ENCODE measurements at places on chromosomes 4 and X.

DNA sequence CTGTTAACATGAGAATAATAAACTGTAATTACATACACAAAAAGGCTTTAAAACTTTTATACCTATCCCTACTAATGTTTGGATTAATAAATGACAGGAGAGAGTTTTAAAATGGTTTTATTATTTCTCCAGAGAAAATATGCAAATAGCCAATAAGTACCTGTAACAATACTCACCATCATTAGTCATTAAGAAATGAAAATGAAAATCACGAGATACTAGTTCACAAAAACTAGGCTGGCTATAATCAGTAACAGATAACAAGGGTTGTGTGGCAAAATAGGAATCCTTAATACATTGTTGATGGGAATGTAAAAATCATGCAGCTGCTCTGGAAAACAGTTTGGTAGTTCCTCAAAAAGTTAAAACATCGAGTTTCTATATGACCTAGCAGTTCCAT is 25.2 kb upstream of the AP1AR start:
- DNase-seq: no peak

- peak; percentile 2 for DNase-seq
These were observed 14.7 kb upstream of the CT55 start for GRCh38 chrX:135185795-135186443.

GRCh38 chrX:153696100-153696499 is 8.4 kb downstream of the SLC6A8 start:
- DNase-seq: no peak

GRCh38 chr4:14877246-14878225 is 124.7 kb upstream of the CPEB2 start:
- DNase-seq: no peak

DNA sequence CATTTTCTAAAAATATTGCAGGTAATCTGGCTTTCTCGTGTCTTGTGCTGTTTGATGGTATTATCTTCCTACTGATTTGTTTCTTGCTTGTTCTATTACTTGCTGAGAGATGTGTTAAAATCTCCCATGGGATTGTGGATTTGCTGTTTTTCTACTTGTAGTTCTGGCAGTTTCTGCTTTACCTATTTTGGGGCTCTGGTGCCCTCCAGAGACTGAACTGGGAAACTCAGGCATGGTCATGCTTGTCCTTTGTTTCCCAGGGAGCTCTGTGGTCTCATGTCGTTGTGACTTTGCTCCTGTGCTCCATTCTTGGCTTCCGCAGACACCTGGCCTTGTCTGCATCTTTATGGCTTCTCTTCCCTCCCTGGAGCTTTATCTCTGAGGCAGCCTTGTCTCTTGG is 39.5 kb downstream of the NSD2 start:
- DNase-seq: no peak

DNA sequence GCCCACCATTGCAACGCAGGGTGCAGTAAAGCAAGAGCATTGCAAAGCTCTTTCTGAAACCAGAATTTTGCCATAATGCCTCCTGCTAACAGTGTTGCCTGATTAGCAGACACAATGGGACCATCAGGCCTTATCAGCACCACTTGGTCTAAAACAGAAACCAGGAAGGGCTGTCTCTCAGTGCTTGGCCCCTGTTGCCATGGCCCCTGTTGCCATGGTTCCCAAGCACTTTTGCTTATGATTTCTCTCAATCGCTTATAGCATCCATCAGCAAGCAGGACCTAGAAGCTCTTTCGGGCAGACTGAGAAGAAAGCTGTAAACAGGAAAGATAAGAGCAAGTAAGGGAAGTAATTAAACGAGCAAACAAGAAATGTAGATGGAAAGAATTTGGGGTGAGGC is 36.8 kb downstream of the RTL5 start:
- DNase-seq: peak; percentile 8

DNA sequence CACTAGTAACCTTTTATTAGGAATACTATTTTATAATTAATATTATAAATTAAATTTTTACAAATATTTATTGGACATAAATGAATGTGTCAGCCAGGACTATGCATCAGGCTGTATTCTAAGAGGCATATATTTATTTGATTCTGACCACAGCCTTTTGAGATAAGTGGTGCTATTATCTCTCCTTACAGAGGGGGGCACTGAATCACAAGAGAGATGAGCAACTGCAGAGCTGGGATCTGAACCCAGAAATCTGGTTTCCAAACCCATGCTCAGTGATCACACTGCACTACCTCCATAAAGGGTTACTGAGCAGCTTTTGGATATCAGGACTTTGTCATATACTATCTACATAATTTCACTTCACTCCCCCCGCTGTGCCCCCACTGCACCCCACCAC is 322.0 kb downstream of the TMA16 start:
- DNase-seq: no peak

GRCh38 chr4:122700178-122700725 is 32.3 kb upstream of the BBS12 start:
- no peak for DNase-seq

DNA sequence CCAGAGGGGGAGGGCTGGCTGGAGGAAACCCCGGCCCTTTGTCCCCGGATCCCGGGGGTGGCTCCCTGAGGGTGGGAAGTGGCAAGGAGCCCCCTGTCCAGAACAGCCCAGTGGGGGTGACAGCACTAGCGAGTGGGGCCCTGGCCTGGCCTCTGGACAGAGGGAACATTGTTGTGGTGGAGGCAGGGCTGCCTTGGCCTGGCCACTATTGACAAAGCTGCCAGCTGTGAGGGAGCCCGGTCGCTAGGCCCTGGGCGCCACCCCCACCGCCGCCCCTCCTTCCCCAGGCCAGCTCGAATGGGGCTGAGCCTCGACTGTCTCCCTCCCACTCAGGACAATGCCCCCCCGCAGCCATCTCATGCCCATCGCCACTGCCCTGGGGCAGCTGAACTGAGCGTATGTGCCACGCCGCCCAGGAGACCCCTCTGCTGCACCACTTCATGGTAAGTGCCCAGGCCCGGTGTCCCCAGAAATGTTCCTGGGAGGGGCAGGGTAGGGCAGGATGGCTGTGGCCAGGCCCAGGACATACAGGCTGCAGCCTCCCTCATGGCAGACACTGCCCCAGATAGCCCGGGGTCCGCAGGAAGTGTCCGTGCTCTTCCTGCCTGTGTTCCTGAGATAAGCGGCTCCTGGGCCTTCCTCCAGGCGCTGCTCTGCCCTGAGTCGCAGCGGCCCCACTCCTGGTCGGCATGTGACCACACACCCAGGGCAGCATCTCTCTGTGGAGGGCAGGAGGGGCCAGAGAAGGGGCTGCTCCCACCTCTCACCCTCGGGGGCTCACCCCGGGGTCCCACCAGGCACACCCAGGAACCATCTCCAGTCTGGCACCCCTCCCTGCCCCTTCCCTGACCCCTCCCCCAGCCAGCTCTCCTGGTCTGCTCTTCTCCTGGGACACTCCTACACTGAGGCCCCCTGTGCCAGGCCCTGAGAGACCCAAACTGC is 1.4 kb downstream of the PLXNB3 start:
- no peak for DNase-seq

DNA sequence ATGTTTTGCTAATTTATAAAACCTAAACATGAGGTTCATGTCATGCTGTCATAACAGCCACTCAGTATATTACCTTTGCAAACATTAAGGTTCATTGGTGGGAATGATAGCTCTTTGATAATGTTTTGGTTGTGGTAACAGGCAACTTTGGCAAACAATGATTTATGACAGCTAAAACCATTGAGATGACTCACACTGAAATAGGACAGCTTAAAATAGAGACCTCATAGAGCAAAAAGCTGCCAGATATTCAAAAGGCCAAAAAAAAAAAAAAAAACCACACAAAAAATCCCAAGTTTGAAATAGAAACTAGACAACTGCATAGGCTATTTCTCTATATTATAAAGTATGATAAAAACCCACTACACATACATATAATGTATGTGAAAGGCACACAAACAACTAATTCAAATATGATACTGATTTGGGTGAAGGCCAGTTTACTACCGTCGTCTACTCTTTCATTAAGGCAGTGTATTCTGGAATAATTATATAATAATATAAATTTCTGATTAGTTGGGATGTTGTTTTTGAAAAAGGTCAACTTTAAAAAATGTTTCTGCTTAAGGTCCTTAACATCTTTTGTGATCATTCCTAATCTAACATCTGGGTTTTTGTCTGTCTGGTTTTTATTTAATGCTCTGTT is 646.0 kb upstream of the PITX2 start:
- no peak for DNase-seq

GRCh38 chr4:178556796-178557195 is 1114.6 kb upstream of the AGA start:
- no peak for DNase-seq

- no peak for DNase-seq
These were observed 76.0 kb upstream of the GIMD1 start for GRCh38 chr4:106444557-106444956.

- DNase-seq: peak; percentile 25
These were observed 752 bp downstream of the FRAS1 start for GRCh38 chr4:78057600-78058550.

- DNase-seq: no peak
These were observed 32.6 kb upstream of the NAA11 start for GRCh38 chr4:79358438-79358837.

GRCh38 chrX:22577181-22577580 is 304.5 kb downstream of the CBLL2 start:
- DNase-seq: no peak

GRCh38 chr4:184275766-184276165 is 58.1 kb upstream of the ENPP6 start:
- DNase-seq: no peak

GRCh38 chrX:111006116-111006515 is 89.9 kb upstream of the PAK3 start:
- DNase-seq: no peak

DNA sequence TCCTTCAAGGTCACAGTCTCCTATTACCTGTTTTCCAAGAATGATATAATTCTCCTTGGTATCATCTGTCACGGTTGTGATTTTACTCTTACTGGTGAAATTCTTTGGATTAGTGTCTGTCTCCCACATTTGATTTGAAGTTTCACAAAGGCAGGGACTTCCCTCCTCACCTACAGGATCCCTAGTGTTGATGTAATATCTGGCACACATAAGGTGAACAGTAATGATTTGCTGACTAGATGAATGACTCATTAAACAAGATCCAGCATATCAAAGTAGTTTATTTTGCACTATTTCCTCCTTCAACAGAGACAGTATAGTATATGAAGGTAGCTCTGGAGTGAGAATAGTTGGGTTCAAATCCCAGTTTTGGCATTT is 135.3 kb upstream of the IL1RAPL2 start:
- DNase-seq: no peak

DNA sequence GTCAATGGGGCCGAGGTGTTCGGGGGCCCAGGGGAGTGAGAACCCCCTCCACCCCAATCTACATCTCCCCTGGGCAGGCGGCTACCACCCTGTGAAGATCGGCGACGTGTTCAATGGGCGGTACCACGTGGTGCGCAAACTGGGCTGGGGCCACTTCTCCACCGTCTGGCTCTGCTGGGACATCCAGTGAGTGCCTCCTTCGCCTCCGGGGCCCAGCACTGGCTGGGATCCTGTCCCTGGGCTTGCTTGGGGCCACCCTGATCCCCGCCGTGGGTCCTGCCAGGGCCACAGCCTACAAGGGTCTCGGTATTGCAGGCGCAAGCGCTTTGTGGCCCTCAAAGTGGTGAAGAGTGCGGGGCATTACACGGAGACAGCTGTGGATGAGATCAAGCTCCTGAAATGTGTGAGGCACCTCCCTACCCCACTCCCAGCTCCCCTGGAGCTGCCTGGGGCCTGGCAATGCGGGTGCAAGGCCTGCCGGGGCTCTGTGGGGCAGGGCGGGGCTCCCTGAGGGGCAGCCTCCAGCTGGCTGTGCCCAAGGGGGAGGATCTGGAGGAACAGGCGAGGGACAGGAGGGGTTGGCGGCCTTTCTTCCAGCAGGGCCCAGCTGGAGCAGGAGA is 697 bp downstream of the SRPK3 start:
- DNase-seq: no peak

- no peak for DNase-seq
These were observed 13.0 kb downstream of the CORIN start for GRCh38 chr4:47824840-47825239.

DNA sequence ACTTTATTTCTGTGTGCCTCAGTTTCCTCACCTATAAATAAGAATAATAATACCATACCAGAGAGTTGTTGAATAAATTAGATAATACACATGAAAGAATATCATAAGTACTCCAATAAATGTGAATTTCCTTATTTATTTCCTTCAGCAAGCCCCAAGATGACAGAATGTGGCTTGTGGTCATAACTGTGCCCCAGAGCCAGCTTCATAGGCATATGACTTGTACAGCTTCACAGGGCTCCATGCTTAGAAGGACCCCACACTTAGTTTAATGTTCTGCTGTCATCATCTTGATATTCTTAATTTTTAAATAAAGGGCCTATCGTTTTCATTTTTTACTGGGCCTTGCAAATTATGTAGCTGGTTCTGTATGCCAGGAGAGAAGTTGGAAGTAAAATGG is 25.3 kb downstream of the VSIG4 start:
- no peak for DNase-seq

DNA sequence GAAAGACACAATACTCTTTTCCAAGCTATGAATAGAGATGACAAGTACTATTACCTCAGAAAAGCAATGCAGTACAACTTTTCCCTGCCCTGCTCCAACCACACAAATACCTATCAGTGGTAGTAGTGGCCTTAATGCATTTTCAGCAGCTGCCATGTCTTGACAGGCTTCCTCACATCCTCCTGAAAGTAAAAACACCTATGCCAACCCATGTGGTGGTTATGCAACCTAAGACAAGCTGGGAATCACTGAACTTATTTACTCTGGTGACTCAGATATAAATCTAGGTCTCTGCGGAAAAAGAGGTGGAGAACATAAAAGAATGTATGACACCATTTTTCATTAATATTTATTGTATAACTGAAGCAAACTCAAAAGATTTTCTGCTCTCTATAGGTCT is 14.5 kb downstream of the WDFY3 start:
- DNase-seq: no peak

DNA sequence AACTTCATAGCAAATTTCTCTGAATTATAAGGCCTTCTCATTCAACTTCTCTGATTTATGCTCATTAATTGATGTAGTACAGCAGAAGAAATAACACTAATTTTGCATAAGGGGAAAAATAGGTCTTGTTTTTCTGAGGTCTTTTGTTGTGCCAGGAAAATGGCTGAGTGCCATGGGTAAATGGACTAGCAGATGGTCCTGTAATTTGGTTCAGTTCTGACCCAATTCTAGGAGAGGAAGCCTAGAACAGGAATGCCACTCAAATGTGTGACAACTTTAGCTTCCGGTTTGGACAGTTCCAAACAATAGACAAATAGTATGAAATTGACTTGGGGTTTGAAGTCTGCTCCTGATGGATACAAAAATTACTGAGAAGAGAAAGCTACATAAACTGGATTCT is 6.2 kb downstream of the RAB9B start:
- DNase-seq: no peak

DNA sequence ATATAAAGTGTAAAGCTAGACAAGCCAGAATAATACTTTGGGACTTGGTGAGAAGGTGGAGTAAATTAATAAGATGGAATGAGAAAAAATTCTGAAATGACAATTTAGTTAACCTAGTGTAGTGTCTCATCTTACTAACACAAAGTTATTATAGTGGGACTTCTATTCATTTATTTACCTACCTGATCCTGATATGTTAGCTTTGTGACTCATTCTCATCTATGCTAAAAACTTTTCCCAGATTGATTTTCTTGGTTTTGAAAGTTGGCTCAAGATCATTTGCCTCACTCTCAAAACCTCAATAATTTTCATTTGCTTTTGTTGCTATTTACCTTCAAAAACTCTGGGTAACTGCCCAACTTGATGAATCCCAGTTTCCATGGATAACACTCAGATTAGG is 698.6 kb downstream of the SH3BGRL start:
- no peak for DNase-seq
